ENCODE measurements at places on chromosomes 12 and 14.

GRCh38 chr12:132302466-132303358 is 26.7 kb downstream of the GALNT9 start:
- no peak for DNase-seq

- DNase-seq: no peak
These were observed 133.2 kb downstream of the SCARB1 start for GRCh38 chr12:124730455-124730932.

DNA sequence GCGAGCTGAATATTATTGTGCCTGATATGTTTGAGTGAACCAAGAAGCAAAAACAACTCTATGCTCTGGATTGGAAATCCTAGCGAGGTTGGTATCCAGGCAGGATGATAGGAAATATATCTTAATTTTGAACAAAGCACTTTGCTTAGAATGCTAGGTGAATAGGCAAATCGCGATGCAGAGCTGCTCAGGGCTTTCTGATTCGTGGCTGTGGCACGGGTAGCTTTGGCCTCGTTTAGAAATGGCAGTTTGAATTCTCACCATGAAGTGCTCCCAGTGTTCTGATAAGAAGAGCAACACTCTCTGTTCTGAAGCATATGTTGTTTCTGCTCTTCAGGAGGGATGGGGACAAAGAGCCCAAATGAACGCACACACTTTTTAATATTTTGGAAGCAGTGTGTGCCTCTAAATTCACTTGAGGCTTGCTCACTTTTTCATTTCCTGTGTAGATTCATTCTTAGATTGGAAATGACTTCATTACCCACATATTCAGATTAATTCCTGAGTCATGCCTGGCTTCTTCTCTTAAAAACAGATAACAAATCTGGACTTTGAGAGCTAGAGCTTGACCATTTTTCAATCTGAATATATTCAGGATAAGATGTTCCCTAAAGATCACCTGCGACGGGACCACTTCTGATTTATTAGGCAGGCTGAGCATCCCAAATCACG is 200.9 kb downstream of the RPAP3 start:
- DNase-seq: no peak

- DNase-seq: no peak
These were observed 11.0 kb downstream of the DCTN2 start for GRCh38 chr12:57535764-57536596.

DNA sequence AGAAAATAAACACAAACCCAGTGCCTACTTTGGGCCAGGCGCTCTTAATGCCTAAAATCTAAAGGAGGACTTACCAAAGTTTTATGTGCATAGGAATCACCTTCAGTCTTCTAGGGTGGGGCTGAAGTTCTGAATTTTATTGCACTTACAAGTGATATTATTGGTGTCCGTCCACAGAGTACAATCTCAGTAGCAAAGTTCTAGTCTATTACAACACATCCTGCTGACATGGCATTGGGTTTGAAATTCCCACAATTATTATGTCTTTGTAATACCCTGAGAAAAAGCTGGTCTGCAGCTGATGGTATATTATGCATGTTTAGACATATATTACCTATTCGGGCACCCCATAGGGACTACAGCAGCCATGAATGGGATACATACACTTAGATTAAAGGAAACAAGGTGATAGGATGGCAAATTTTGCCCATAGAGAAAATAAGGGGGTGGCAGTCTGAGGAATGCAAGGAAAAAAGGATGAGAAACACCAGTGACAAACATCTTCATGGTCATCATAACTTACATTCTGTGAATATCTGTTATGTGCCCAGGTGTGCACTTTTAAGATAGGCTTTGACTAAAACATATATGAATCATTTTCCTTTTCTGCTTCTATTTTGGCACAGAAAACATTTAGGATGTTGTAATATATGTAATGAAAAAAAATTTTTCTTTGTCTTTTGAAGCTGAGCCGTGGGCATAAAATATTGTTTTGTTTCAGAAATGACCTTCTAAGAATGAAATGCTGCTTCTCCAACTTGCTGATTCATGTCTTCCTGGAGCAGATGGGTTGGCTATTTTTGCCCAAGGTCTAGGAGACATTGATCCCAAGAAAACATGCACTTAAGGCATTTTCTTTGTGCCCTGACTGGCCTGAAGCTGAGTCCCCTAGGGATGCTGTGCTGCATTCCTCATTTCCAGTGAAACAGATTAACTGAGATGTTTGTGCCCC is 27.2 kb upstream of the ALG10 start:
- no peak for DNase-seq

GRCh38 chr14:52265253-52265652 is 2.2 kb upstream of the PTGDR start:
- DNase-seq: no peak

DNA sequence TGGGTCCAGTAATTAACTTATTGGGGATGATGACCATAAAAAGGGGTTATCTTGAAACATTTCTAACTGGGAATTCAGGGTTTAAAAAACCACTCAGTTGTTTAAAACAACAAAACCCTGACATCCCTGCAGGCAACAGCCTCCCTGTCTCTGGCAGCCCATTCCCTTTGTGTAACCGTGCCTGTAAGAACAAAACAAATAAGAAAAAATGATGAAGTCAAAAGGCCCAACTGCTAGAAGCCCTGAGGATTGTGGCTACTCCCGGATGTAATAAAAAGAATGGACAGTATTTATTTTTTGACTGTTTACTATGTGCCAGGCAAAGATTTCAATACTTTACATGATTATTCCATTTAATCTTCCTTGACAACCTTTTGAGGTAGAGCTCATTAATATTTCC is 75.3 kb downstream of the TMCC3 start:
- no peak for DNase-seq

DNA sequence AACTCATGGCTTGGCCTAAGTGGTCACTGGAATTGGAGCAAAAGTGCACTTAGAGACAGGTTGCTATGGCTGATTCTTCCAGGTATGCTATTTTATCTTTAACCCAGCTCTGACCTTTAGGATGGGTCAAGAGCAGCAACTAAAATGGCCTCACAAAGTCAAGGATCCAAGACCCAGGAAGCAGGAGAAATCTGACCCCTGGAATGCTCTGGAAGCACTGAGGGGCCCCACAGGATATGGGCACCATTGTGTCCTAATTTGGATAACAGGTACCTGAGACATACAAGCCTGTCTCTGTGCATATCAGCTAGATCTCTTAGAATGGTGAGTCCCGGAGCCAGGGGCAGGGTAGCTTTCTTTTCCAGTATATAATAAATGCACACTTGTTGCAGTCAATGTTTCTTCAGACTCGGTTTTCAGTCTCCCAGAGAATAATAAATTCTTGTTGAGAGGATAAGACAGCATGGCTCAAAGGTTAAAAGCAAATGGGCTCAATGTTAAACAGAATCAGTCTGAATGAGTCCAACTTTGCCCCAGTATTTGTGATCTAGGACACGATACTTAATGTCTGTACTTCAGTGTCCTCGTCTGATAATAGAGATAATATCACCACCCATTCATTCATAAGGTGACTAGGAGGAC is 29.3 kb upstream of the TMCC3 start:
- DNase-seq: no peak

- no peak for DNase-seq
These were observed 87.3 kb downstream of the C2CD5 start for GRCh38 chr12:22457085-22457484.

GRCh38 chr14:24422261-24422660 is 7.2 kb downstream of the CBLN3 start:
- DNase-seq: no peak

DNA sequence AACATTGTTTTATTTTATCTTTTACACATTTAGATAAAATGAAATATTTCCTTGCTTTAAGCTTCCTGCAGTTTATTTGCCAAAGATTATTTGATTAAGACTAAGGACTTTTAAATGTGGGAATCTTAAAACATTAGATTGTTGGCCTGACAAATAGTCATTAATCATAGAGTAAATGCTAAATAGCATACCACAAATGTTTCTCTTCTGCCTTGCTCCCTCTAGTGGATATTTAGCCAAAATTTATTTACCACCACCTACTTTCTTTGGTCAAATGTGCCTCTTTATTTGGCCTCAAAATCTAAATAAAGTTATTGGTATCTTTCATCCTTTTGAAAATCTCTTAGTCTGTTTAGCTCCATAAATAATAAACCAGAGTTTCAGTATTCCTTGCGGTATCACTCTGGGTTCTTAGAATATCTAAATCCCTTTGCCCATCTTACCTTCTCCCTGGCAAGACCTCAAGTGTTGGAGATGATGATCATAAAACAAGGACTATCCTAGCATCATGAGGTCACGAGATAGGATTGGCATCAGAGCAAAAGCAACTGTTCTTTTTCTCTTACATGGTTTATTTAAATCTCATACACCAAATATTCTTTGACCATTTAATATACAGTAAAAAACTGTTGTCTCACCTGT is 150.6 kb upstream of the AEBP2 start:
- peak; percentile 15 for DNase-seq

DNA sequence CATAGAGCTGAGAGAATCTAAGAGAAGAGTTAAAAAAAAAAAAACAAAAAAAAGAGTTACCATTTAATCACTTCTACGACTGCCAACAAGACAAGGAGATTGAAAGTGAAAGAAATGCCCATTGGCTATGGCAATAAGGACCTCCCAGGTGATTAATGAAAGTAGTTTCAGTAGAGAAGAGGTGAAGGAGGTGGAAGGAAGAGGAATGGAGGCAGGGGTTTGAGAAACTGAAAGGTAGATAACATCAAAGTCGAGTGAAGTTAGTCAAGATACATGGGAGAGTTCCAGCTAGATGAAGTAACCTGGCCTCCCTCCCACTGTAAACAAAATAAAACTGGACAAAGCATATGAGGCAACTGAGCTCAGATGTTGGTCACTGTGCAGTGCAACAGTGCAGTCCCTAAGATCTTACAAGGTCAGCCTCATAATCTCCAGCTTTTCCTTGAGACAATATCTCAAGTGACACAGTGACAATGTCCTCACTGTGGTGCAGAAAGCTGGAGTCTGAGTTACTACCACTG is 118.0 kb upstream of the CCDC198 start:
- no peak for DNase-seq

GRCh38 chr12:2183556-2184541 is 131.1 kb downstream of the CACNA1C start:
- DNase-seq: no peak

DNA sequence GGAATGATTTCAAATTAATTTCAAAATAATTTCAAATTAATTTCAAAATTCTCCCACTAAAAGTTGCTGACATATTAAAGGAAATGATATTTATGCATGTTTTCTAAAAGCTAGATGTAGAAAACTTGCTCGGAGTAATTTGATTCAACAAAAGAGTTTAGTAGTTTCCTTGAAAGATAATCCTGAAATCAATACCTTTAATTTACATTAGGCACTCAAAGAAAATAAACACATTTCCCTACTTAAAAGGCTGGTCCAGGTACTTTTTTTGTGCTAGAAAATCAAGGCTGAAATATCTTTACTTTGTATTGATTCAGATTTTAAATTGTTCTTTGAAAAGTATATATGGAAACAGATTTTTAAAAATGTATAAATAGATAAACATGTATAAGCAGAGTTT is 370.5 kb downstream of the RAD51B start:
- DNase-seq: no peak

- DNase-seq: peak; percentile 31
These were observed 1.3 kb downstream of the TRIM9 start for GRCh38 chr14:51093371-51094281.

- DNase-seq: no peak
These were observed 1.5 kb downstream of the KDM2B start for GRCh38 chr12:121579190-121579791.

GRCh38 chr14:81406863-81407262 is 6.7 kb upstream of the STON2 start:
- no peak for DNase-seq

GRCh38 chr14:36222337-36222736 is 45.8 kb upstream of the PTCSC3 start:
- DNase-seq: no peak

- DNase-seq: no peak
These were observed 6.4 kb downstream of the SLC6A13 start for GRCh38 chr12:256225-256624.

DNA sequence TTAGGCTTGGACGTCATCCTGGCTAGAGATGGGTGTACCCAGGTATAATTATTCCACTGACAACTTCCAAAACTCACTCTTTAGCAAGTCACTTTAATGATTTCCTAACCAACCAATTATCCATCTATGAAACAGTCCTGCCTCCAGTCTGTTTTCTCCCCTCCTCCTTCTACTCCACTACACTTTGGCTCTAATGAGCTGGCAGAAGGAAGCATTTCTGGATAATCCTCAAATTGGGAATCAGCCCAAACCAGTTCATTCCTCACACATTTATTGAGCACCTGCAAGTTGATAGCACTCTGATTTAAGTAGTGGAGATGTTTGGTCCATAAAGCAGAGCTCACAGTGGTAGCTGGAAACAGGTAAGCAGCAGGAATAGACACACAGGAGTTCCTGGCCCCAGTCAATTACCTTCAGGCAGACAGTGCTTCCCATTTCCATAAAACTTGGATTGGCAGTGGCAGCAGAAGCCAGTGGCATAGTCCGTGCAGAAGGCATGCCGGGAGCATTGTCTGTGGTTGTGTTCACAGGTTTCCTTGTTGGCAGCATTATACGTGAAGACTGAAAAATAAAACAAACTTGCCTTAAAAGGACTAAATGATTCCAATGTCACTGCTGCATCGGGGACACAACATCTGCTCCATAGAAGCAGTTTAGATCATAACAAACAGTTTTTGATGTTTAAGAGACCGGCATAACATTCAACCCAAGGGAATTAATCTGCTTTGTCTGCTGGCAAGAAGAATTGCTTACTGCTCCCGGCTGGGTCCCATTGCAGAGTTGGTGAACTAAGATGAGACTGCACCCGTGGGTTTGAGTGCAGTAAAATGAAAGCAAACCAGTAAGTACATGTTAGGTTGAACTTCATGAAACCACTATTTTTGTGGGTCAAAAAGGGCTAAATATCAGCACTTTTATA is 26.2 kb downstream of the NID2 start:
- DNase-seq: no peak

DNA sequence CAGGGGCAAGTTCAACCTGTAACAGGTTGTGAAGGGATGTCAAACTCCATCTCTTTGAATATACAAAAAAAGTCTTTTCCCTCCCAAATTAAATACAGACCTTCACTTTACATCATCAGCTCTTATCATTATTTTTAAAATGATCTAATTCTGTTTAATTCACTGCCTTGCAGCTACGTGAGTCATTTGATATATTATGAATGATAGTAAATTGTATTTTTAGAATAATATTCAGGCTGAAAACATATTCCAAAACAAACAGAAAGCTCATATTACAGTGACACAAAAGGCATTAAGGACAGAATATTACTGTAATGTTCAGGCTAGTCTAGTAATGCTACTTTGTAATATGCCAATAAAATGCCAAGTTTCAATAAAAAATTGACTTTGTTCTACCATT is 53.3 kb downstream of the BCAT1 start:
- no peak for DNase-seq

- DNase-seq: no peak
These were observed 47.0 kb downstream of the IFT81 start for GRCh38 chr12:110171186-110171538.

DNA sequence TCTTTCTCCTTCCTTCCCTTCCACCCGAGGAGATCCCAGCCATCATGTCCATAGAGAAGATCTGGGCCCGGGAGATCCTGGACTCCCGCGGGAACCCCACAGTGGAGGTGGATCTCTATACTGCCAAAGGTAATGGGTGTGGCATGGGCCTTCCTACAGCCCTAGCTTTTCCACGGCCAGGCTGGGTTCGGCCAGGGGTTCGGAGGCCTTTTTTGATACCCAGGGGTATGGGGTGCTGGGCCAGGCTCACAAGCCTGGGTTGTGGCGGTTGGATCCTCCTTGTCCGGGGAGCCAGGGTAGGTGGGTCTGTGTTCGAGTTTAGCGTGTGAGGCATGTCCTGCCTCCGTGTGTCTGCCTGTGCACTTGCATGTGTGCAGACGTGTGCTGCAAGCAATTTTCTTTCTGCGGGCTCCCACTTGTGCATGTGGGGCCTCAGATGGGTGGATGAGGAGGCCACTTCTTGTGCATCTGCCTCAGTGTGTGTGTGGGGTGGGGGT is 1.5 kb downstream of the ENO2 start:
- DNase-seq: no peak
